ENCODE measurements at places on chromosomes 7 and 10.
A peak's percentile ranks its signal among the peaks of the same experiment; 100 is the strongest.

- DNase-seq = no peak
Observed at GRCh38 chr10:99393036-99393435, 37.4 kb downstream of the GOT1 start.

- DNase-seq = no peak
Observed at GRCh38 chr10:16699435-16700057, 117.7 kb downstream of the RSU1 start.

DNA sequence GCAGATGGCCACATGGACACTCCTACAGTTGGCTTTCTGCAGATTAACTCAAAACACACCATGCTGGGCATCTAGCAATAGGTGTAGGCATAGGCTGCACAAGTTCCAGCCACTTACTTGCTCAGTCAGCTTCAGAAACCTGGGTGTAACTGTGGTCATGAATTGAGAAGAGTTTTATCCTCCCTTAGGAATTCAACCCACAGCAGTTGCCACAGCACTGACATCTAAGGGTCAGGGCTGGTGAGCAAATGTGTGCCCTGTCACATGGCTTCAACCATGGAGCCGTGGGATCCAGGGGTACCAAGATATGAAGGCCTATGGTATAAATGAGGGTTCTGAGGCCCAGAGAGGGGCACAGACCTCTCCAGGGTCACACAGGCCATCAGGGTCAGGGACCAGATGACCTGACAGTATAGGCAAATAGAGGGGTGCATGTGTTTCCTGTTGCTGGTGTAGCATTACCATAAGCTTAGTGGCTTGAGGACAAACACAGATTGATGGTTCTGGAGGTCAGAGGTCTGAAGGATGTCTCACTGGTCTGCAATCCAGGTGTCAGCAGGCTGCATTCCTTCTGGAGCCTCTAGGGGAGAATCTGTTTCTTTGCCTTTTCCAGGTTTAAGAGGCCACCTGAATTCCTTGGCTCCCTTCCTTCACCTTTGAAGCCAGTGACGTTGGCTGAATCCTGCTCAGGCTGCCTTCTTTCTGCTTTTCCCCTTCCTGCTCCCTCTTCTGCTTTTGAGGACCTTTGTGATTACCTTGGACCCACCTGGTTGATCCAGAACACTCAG is 24.1 kb downstream of the MINDY4 start:
- DNase-seq = no peak

DNA sequence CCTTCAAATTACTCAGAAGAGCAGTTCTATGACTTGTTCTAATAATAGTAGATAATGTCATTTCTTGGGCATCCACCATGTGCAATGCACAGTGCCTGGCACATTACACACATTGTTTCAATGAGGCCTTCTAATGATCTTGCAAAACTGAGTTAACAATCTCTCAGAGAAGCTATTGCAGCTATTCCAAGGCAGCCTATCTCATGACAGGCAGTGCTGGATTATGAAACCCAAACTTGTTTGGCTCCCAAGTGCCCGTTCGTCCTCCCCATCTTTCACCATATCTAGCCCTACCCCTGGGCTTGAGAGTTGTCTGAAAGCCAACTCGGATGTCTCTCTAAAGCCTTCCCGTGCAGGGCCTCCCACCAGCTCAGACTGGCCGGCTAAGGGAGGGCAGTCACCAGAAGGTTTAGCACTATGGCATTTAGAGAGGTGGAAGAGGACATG is 405.1 kb downstream of the PLXNA4 start:
- no peak for DNase-seq

GRCh38 chr7:90720984-90721760 is 125.1 kb downstream of the CDK14 start:
- no peak for DNase-seq

DNA sequence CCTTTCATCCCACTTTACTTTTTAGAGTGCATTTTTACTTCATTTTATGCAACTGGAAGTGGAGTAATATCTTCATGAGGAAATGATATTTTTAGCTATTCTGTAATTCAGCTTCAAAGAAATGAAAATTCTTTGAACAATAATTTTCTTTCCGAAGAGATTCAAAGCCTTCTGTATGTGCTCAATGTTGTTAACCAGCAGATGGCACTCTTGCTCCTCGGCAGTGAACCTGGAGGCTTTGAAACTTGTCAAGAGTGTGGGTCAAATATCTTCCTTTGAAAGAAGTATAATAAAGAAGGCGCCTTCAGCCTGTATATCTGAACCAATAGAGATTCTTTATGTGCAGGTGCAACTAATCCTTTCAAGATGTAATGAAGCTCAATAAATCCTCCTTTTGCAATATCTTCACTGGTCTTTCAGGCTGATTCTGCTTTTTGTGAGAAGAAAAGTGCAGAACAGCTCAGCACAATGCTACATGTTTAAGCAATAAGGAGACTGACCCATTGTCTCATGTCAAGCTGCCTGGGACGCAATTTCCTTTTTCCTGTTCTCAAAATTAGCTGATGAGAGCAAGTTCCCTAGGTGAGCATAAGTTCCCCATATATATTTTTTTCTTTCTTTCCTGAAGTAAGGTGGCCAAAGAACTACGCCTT is 258.4 kb downstream of the SEMA3A start:
- DNase-seq = peak; percentile 76

DNA sequence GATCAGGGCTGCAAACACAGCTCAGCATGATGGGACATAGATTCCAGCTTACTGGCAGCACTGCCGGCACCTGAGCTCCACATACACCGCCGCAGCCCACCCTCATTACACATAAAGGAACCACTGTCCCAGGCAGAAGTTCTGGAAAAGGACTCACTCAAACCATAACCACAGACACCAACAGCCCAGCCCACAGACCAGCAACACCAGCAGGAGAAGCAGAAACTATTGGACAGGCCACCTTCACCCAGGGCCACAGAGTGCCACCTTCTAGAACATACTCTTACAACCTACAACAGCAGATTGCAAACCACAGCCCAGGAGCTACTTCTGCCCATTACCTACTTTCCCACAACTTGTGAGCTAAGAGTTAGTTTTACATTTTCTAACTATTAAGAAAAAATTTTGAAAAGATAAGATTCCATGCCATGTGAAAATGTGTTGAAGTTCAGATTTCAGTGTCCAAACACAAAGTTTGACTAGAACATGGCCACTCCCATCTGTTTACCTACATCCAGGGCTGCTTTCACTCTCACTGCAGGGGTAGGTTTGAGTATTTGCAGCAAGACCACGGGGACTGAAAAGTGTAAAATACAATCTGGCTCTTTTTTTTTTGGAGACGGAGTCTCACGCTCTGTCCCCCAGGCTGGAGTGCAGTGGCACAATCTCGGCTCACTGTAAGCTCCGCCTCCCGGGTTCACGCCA is 153.0 kb downstream of the TNS3 start:
- DNase-seq = no peak

DNA sequence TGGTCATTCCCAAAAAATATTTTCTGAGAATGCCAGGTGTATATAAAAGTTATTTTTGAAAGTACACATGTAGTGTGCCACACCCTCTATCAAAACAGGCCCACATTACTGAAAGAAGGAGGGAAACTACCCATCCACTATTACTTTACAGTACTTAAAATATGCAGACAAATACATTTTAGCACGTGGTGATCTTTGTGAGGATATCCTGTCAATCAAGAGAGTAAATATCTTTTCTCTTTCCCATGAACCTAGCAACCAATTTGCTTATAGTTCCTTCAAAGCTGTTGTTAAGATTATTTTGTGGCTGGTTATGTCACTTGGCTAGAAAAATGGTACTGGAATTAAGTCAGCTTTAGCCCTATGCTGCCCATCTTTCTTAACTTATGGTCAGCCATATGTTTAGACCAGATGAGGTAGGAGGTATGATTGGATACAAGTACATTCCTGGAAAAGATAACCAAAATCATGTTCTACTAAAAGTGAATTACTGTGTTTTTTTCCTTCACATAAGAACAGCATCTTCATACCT is 70.1 kb downstream of the AUTS2 start:
- DNase-seq = no peak

- no peak for DNase-seq
Observed at GRCh38 chr10:102234888-102235597, 6.3 kb downstream of the PITX3 start.

- DNase-seq = no peak
Observed at GRCh38 chr7:82141427-82141826, 302.1 kb downstream of the CACNA2D1 start.

DNA sequence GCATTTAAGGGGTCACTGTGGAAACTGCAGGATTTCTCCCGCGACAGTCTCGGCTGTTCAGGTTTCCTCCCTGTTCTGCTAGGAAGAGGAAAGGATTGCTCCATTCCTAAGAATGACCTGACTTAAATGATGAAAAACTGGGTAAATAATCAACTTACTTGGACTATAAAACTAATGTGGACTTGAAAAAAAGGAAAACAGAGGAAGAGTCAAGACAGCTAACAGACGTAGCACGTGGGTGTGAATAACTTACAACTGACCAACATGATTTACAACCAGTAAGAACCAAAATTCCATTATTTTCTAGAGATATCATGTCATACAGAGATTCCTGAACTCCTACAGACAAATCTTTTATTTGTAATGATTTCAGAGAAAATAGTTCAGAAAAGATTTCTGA is 93.8 kb downstream of the ADAM12 start:
- DNase-seq = no peak

- no peak for DNase-seq
Observed at GRCh38 chr10:61223576-61223975, 229.6 kb downstream of the TMEM26 start.

DNA sequence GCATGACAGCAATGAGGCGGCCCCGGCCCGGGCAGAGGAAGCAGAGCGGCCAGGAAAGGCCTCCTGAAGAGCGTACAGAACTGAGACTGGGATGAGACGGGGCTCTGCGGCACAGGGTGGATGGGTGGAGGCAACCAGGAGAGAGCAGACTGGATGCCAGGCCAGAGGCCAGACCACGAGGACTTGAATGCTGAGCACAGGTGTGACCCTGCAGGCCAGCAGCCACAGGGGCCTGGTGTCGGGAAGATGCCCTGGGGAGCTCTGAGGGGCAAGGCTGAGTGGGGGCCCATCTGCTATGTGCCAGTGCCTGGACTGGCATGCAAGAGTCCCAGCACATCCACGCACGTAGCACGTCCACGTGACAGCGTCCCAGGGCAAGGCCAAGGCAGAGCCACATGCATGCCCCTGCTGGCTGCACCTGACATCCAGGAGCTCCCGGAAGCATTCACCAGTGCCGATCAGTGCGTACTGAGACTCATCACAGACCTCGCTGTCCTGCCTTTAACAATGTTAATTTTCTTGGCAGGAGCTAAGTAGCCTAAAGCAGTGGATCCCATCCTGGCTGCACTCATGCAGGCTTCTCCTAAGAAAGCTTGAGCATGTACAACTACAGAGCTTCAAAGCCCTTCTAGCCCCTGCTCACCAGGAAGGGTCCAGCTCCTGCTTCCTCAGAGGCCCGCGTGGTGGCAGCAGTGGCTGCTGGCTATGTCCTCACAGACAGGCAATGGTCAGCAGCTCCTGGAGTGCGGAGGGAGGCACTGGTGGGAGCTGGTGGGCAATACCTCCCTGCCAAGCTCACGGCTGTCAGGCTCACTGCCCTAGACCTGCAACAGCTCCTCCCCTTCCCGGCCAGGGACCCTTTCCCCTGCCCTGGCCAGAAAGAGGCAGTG is 18.0 kb downstream of the GRID1 start:
- peak; percentile 30 for DNase-seq

DNA sequence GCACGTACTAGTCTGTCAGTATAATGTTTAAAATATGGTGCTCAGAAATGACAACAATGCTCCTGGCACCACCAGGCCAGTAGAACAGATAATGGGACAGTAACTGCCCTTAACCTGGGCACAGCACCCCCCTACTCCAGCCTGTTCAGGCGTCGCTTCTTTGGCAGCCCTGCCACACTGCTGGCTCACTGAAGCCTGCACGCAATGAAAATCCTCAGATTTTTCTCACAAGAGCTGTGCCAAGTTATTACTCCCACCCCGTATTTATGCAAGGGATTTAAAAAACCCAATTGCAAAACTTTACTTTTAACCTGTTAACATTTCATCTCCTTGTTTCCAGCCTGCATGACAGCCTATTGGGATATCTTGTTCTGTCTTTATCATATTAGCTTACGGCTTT is 56.6 kb upstream of the LAMB1 start:
- DNase-seq = no peak

GRCh38 chr10:91061187-91061586 is 140.3 kb upstream of the ANKRD1 start:
- DNase-seq = no peak

- DNase-seq = no peak
Observed at GRCh38 chr10:67527351-67527750, 168.6 kb downstream of the CTNNA3 start.

- no peak for DNase-seq
Observed at GRCh38 chr7:139981511-139981895, 81.2 kb downstream of the PARP12 start.

DNA sequence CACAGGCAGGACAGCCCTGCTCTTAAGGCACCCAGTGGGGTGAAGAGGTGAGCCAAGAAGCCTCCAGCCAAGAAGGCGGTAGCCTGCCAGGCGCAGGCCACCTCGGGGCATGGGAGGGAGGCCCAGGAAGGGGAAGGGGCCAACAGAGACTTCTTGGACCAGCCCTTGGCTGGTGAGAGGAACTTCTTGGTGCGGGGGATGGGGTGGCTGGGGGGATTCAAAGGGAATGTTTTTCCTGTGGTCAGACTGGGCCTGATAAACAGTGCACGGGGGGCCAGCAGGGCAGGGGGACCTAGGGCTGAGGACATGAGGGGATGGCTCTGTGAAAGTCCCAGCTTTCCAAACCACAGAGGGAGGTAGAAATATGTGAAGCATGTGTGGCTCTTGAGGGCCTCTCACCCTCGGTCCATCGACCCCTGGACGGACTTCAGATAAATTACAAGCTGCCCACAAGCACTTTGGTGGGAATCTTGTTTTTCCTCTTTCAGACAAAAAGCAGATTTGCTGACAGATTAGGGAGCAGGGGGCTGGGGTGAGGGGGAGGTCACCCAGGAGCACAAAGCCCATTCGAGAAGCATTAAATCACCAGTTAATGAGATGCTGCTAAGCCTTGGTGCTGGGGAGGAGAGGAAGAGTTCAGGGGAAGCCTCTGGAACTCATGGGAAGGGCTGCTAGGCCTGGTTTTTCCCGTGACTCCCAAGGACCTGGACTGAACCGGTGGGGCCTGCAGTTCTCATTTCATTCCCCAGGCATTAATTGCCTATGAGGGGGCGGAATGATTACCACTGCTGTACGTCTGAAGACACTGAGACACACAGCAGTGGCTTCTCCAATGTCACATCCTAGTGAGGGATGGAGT is 11.3 kb downstream of the CRYGN start:
- DNase-seq = peak; percentile 70

- DNase-seq = no peak
Observed at GRCh38 chr10:94846204-94846603, 83.7 kb downstream of the CYP2C19 start.

- DNase-seq = no peak
Observed at GRCh38 chr7:39248041-39248691, 270.5 kb downstream of the POU6F2 start.

DNA sequence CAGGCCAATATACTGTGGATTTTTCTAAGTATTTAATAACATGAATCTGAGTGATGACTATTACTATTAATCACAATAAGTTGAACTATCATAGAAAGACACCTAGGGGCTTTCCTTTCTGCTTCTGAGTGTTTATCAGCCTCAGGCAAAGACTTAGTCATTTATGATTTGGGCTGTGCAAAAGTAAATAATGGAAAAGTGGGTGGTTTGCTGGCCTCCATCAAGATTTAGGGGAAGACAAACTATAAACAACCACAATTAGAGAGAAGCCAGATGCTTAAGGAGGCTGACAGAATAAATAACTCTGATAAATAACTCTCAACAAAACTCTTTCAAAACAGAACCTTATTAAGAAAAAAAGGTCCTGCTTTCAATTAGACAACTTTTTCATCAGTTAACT is 64.7 kb downstream of the MACC1 start:
- DNase-seq = no peak

- no peak for DNase-seq
Observed at GRCh38 chr10:20958764-20959163, 61.7 kb upstream of the NEBL start.

All from posterior cingulate gyrus (tissue), 11 donors.